Retina (tissue), 1 donor: ENCODE measurements at places on chromosomes 6 and 20.

DNA sequence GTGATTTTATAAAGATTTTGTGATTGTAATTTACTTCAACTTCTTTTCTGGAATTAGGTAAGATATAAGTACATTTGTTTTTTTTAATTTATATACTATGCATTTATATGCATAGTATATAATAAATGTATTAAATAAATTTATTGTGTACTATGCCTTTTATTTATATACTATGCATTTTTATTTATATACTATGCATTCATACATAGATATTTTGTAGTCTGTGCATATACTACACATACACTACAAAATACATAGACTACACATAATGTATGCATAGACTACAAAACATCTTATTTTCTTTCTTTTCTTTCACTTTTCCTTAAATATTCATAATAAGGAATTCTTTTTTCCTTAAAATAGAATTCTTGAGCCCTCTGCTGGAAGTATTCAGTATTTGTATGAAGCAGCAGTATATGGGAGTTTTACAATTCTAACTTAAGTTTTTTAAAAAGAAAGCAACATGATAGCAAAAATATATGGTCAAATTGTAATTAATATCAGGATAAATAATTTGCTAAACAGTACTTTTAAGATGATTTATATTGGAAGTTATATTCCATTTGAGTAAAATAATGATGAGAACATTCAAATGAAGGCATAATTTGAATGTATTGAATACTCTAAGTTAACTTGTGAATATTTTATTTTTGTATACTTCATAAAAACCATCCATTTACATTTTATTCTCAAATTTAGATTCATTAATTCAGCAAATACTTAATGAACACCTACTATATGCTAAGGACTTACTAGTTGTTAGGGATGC lies 129.3 kb downstream of the KLHL32 start:
- DNase-seq: no peak

- DNase-seq: peak; percentile 11
Measured at GRCh38 chr20:61662226-61662967, 403.3 kb downstream of the TAF4 start.

- peak; percentile 12 for DNase-seq
Measured at GRCh38 chr20:46558511-46558959, 8.1 kb upstream of the OCSTAMP start.

GRCh38 chr6:169654598-169655391 lies 47.0 kb downstream of the WDR27 start:
- DNase-seq: peak; percentile 90

DNA sequence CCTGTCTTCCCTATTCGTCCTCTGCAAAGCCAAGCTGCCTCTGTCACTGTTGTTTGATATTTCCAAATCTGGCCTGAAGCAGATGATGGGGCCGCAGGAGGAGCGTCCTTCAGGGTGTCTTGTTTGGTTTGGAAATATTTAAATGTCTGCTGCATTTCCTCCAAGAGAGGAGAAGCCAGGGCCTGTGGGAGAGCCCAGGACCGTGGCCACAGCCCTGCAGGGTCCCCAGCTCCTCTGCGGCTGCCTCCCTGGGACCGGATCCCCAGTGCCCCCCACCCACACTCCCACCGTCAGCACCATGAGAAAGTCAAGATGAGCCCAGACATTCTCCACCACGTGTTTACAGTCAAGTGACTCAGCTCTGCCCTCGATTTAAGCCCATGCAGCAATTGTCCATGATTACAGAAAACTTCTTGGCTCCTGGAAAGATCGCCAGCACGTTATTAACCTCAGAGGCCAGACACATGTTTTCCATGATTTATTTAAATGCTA lies 18.2 kb downstream of the FOXF2 start:
- DNase-seq: no peak

DNA sequence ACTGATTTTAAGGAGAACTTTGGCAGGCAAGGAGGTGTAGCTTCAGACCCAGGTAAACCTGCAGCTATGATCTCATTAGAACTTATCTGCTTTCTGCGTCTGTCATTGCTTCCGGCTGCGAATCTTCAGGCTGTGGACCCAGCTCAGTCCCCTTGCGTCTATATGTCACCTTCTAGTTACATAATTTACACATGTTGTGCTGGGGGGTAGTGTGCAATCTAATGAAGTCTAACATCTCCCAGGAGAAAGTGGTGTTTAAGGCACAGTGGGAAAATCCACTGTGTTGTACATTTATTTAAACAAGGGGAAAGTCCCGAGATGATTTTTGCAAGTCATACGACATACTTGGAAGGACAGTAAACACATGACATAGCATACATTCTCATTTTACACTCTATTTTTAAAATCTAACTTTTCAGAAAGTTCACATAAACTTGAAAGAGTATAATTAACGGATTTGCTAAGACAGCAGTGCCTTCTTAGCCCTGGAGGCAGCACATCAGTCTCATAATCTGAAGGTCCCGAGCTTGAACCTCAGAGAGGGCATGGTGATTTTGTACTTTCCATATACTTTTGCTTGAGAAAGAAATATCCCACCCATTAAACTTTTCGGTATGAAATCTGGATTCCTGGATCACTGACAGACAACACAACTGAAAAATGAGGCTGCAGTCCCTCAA lies 35.2 kb downstream of the GPX6 start:
- no peak for DNase-seq

GRCh38 chr20:37803438-37804307 lies 99.3 kb upstream of the VSTM2L start:
- DNase-seq: peak; percentile 88

- DNase-seq: no peak
Measured at GRCh38 chr6:94254689-94255088, 835.3 kb upstream of the EPHA7 start.

GRCh38 chr6:54115966-54116365 lies 4.7 kb downstream of the MLIP start:
- no peak for DNase-seq

GRCh38 chr20:50635676-50636600 lies 55.4 kb downstream of the RIPOR3 start:
- peak; percentile 55 for DNase-seq

GRCh38 chr6:16421462-16421960 lies 183.1 kb downstream of the GMPR start:
- no peak for DNase-seq

GRCh38 chr6:56459030-56459805 lies 183.5 kb downstream of the DST start:
- DNase-seq: no peak

DNA sequence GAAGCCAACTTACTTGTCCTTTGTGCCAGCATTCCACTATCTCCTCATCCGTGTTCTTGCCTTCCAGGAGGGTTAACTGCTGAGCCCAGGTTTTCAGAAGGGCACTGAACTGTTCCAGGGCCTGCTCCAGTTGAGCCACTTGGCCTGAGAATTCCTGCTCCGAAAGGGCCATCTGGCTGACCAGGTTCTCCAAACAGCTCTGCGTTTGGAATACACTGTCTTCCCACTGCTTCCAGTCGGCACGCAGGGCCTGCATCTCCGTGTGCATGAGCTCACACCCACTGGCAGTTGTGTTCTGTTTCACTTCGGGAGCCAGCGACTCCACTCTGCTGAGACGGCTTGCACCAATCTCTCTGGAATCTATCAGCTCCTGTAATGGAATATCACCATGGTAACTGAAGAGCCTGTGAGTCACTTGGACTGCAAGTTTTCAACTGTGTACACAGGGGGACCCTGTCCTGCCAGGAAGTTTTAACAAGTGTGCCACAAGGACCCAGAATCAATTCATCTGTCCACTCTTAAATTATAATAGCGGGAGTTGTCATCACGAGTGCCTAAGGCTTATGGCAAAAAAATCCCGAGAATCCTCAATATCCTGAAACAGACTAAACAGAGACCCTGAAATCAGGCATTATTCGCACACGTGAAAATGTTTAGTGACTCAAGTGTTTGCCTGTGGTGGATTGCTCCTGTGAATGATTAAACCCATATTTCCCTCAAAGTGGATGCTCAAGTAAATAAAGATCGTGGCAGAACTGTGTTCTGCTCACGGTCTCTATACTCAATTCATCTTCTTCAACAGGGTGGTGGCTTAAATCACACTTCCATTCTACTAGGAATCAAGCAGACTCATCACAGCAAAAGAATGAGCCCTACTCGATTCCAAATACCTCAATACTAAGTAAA lies 255.9 kb downstream of the SYNE1 start:
- peak; percentile 70 for DNase-seq

- no peak for DNase-seq
Measured at GRCh38 chr6:161882196-161882765, 608.4 kb upstream of the AGPAT4 start.

- no peak for DNase-seq
Measured at GRCh38 chr6:145015739-145016558, 719.4 kb downstream of the EPM2A start.

DNA sequence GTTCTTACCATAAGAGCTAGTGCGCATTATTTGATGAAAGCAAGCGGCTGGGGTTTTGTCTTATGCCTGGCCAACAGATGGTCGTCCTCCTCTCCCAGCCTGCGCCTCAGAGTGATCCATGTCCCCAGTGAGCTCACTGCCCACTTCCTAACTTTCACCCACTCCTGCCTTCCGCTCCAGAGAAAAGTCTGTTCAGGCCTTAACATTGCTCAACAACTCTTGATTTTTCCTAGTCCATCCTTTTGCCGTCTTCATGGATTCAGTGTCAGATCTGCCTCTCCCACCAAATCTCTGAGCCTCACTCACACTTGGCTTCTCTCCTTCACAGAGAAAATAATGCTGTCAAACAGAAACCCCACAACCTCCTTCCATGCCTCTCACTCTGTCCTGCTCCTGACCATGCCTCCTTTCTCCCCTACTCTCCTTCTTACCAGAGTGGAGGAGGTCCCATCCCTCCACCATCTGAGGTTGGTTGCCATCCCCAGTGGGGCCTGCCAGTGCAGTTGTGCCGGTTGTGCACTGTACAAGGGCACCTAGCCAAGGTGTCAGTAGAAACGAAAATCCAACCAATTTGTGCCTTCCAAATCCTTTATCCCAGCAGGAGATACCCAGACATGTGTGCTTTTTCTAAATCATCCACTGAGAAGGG lies 58.9 kb upstream of the SRSF6 start:
- no peak for DNase-seq

DNA sequence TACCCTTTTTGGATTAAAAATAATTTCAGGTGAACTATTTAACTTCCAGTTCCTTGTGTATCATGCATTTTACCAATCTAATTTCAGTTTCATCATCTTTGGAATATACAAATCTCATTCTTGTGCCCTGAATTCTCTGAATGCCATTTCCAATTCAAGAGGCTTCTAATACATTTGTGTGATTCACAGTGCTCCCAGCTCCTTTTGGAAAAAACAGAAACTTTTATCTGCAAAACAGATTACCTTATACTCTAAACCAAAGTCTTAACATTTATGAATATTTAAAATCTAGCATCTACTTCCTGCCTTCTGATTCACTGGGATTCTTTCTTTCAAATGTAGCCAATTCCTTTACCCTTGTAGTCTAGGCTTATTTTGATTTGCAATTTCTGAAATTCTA lies 11.1 kb upstream of the PEX7 start:
- no peak for DNase-seq

DNA sequence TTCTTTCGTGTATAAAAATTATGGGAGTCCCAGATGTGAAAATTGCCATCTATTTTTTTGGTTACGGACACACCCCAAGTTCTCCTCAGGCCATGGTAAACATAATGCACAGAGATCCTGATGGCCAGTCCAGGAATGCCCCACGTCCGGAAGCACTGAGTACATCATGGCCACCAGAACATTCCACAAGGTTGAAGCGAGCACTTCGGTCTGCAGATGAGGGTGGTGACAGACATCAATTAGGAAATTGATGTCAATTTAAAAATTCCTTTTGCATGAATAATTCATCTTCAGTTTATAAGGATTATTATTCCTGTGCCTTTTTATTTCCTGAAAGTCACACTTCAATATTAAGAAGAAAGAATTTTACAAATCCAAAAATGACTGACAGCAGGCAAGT lies 13.2 kb upstream of the EXOC2 start:
- DNase-seq: no peak

DNA sequence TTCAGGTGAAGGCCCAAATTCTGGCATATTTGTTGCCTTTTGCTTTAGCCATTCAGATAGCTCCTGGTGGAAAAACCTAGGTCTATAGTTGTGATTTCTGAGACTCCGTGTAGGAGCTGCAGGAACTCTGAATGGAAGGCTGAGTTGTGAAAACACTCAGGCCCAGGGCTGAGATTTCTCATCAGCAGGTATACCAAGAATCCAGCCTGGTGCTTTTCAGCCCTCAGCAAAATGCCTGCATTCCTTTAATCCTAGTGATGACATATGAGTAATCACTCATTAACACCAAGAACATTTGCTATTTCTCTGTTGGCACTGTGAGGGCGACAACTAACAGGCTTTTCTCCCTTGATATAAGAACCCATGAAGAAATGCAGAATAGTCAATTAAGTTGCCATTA lies 546.1 kb upstream of the MAN1A1 start:
- DNase-seq: no peak
